ENCODE measurements at places on chromosomes 6 and 20. TPM values are rescaled to one million over a fixed set of nuclear protein-coding genes. Genes with fewer than 3 reads are reported as not detected.
A peak's percentile ranks its signal among the peaks of the same experiment; 100 is the strongest.

GRCh38 chr6:163232015-163232523, 182.4 kb upstream of the QKI start:
- no peak for DNase-seq

GRCh38 chr6:117288083-117288715, 22.8 kb downstream of the VGLL2 start:
- DNase-seq, result no peak

DNA sequence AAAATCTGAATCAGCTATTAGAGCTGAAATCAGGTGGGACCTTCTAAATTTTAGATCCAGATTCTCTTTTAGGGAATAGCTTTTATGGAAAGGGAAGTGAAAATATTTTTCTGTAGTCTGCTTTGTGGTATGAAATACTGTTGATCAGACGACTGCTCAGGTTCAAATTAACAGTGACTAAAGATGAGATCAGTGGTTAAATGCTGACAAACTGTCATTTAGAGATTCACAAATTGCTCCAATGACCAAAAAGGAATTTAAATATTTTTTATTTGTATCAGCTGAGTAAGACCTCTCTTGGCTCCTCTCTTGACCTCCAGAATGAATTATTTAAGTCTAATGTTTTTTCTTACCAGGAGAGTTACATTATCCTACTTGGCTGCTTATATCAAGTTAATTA, 77.3 kb downstream of the KCNQ5 start:
- DNase-seq, result no peak

DNA sequence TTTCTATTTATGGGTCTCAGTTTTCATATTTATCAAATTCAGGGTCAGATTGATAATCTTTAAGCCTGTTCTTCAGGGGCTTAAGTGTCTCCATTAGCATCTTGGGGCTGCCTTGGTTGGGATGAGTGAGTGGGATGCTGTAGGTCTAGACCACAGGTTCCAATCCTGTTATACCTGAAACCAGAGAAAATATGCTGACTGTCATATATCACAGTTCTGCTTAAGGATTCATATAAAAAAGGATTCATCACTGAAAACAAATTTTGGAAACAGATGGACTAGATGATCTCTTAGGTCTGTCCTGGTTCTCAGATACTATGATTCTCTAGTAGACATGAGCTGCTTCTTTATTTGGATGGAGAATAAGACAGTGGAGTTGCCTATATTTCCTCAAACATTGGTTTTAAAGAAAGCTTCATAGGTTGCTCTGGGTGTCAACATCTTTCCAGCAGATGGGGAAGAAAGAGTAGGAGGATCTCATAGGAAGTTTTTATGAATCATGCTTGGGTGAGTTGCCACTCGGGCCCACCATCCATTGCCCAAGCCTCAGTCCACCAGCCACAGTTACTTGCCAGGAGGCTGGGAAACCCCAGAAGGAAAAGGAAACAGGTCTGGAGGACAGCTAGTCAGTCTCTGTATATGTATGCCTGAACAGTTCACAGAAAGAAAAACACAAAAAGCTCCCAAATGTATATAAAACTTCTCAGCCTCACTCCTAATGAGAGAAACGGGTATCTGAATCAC, 42.9 kb upstream of the MAP7 start:
- peak; percentile 77 for DNase-seq

DNA sequence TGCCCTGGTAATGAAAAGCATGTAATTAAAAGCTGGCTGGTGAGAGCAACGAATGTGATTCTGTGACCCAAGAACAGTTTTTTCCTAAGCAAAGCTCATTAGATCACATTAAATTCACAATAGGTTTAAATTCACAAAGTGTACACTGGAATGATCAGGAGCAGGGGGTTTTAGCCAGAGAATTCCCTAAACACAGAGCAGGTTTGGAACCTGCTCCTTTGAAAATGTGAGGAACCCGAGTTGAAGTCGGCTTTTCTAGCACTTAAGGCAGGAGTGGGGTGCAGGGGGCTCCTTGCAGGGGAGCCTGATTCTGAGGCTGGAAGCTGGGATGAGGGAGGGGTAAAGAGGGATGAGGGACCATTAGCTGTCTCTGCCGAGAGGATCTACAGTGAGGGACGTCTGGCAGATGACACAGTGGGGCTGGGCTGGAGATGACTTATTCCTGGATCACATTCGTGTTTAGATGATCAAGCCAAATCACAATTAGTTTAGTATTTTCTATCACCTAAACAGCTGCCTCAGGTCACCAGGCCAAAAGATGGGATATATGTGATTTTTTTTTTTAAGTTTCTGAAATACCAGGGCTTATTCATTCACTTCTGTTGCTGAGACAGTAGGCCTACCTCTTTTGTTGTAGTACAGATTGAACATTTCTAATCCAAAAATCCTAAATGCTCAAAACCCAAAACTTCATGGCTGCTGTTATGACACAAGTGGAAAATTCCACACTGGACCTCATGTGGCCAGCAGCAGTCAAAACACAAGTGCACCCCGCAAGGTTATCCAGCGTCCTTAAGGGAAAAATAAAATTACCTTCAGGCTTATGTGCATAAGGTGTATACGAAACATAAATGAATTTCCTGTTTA, 93.1 kb upstream of the HIVEP1 start:
- peak; percentile 83 for DNase-seq

DNA sequence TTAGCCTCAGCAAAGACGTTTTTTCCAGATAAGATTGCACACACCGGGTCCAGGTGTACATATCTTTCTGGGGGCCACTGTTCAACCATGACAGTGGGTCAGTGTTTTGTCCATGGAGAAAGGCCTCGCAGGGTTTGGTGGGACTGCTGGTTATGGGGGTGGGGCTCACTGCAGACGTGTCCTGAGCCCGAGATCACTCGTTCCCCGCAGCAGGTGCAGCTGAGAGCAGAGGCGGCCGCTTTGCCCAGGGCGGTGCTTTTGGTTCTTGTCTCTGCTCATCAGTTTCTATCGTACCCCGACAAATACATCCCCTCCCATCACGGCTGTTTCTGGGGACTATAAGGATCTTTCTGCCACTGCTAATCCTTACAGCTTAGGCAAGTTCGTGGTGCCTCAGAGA, 166.9 kb downstream of the CDH4 start:
- DNase-seq, result no peak

DNA sequence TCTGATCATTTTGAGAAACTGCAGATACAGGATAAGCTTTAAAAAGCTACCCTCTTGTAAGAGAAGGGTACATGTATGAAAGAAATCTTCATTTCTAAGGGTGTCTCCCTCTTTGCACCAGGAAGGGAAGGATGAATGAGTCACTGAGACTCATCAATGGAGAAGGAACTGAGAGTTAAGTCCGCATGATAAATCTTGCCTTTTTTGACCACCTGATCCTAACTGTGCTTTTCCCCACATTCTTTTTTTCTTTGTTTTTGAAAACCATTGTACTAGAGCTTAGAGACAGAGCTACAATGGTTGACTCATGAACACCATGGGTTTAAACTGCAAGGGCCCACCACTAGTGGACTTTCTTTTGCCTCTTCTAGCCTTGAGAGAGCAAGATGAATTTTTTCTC, 353.0 kb upstream of the RGS17 start:
- DNase-seq, result no peak

DNA sequence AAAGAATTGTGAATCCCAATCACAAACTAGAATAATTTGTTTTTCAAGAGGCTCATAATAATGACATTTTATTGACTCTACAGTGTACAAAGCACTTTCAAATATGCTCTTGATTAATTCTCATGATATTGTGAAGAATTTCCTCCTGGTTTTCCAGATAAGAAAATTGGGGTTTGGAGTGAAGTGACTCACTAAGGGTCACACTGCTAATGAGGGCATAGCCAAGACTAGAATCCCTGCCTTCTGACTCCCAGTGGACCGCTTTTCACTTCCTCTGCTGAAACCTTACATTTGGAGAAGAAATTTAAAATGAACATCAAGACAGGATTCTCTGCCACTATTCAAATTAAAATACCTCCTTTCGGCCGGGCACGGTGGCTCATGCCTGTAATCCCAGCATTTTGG, 38.3 kb upstream of the LTV1 start:
- no peak for DNase-seq

GRCh38 chr6:105932440-105932839, 153.7 kb upstream of the PRDM1 start:
- no peak for DNase-seq

DNA sequence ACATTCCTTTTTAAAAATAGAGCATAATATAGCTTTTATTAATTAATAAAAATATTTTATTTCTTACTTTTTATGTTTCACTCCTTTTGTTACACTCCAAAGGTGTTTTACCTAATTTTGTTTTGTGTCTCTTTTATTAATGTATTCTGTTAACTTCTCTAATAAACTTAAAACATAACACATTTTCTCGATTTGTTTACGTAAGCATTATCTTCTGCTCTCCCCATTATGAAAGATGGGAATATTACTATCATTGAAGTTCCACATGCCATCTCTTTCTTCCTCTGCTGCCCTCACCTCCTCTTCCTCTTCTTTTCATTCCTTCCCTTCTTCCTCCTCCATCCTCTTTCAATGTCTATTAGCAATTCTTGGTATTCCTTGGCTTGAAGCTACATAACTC, 85.0 kb upstream of the HCRTR2 start:
- no peak for DNase-seq

DNA sequence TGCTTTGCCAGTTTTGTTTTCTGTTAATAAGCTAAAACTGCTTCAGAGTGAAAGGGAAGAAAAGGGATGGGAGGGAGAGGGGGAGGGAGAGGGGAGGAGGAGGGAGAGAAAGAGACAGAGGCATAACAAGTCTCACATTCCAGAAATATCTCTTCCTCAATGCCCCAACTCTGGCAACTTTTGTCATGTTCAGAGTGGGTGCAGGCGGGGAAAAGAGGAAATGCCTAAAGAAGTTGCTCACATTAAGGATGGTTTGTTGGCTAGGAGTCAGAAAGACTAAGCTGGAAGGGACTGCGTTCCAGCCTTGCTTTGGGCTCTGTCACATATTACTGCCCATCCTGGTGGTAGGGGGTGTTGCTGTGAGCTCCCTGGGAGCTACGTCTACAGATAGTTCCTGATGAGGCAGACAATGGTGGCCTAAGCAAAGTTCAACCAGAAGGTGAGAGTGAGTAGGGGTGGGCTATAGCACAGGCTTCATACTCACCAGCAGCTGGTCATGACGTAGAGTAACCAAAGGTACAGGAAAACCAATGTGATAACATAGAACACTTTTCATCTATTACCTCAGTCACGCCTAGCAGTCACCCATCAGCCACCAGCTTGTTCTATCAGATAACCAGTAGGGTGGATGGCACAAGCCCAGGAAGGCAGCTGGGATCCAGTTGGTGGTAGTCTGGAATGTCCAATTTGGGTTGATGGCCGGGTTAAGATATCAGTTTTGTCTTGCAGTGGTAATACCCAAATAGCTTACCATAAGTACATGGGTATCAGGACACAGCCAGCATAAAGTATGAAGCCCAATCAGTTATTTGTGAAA, 2.1 kb downstream of the TSPYL4 start:
- peak; percentile 26 for DNase-seq

DNA sequence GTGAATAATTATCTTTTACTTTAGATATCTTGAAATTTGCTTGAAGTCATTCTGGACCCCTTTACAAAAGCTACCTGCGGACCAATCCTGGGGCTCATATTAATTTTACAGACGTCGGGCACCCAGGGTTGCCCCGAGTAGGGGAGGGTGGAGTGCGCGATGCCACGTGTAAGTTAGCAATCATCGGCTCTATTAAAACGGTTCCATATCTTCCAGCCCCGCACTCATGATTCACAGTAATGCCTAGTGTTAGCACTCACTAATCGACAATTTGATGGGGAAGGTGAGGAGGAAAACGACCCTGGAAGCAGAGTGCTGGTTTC, 34.9 kb upstream of the TCF21 start:
- DNase-seq, result no peak

- DNase-seq, result peak; percentile 16
These were observed at the start of gene NECAB3 for GRCh38 chr20:33674294-33675135. NECAB3 (minus strand) TSS chr20:33674428; CDS start chr20:33674352, 76 bp downstream.

- no peak for DNase-seq
These were observed 148.4 kb downstream of the SYCP2 start for GRCh38 chr20:59784791-59785668.

DNA sequence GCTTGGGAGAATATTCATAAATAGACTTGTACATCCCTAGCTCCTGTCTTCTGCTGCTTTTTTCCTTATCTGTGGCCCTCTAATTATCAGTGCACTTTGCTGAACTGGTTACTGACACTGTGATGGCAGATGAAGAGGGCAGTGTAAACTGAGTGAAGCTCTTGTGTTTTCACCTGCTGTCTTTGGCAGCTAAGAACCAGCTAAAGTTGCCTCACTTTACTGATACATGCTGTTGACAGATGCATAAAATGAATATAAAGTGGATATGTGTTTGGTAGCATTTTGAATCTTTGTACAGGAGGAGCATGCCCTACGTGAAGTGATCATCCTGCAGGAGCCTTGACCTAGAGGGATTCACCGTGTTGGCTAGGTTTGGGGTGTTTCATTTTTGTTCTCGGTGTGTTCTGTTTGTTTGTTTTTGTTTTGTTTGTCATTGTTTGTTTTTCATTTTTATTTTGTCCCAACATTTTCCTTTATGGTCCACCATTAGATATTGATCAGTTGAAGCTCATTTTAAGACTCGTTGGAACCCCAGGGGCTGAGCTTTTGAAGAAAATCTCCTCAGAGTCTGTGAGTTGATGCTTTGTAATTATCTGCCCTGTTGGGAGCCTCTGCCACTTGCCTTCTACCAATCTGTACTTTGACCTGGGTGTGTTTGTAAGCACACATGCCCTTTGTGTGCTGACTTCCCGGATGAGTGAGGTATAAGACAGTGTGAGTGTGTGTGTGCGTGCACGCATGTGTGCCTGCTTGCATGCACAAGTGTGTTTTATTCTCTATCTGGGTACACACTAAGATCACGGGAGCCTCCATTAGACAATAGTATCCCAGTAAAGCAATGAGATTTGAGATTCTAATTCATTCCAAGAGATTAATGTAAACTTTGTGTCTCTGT, 34.6 kb upstream of the MAPK13 start:
- DNase-seq, result no peak

DNA sequence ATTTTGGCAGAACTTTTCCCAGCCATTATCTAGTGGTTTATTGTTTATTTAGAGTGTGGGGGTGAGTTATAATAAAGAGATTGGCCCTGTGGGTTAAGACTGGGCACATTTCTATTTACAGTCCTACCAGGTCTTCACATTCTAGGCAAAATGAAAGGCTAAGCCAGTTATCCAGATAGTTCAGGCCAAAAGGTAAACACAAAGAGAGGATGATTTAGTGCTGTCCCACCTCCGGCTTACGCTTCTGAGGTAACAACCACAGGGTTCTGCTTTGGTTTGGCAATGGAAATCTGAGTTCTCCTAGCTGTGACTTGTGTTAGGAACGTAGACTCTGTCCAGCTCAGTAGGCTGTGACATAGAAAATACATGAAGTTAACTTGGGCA, 50.3 kb upstream of the PTPRK start:
- peak; percentile 80 for DNase-seq

- no peak for DNase-seq
These were observed 92.3 kb downstream of the RFPL4B start for GRCh38 chr6:112439432-112439831.

GRCh38 chr6:36973647-36974046, 12.3 kb downstream of the MTCH1 start:
- no peak for DNase-seq

Gene FKBP1C
- total RNA-seq, result 0.10 TPM

Gene ARMH2
- total RNA-seq, result not detected

Gene LTB
- total RNA-seq, result 7.0 TPM

Gene GSTA1
- total RNA-seq, result 0.15 TPM

Gene SSTR4
- not detected for total RNA-seq

Gene RWDD2A
- 9.0 TPM for total RNA-seq

Gene SOX18
- total RNA-seq, result 0.05 TPM

Gene IRF4
- total RNA-seq, result not detected

Gene KHDC1L
- total RNA-seq, result not detected

Gene TP53TG5
- not detected for total RNA-seq
